ENCODE measurements at places on chromosomes 5 and 9.

DNA sequence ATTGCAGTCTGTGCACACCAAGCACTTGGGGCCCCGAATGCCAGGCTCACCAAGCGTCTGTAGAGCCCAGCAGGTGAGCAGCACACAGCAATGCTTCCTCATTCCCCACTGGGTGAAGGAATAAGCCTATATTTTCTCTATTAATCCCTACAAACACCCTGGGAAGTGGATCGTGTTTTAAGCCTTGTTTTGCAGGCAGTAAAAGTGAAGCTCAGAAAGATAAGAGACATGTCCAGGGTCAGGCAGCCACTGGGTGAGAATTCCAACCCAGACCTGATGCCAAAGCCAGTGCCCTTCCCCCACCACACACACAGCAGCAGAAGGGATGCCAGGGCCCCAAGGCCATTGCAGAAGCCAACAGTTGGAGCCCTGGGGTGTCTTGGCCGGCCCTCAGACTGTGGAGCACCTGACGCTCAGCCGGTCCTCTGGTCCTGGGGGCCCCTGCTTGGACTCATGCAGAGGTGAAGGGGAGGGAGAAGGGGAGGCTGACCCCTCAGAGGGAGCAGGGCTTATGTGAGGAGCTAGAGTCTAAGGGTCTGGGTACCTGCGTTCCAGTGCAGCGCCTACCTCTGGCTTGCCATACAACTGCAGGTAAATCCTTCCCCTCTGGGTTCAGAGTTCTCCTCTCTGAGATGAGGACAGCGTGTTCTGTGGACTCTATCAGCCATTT lies 26.3 kb upstream of the SYNPO start:
- no peak for DNase-seq

GRCh38 chr9:89807101-89807395 lies 202.2 kb downstream of the GADD45G start:
- no peak for DNase-seq

DNA sequence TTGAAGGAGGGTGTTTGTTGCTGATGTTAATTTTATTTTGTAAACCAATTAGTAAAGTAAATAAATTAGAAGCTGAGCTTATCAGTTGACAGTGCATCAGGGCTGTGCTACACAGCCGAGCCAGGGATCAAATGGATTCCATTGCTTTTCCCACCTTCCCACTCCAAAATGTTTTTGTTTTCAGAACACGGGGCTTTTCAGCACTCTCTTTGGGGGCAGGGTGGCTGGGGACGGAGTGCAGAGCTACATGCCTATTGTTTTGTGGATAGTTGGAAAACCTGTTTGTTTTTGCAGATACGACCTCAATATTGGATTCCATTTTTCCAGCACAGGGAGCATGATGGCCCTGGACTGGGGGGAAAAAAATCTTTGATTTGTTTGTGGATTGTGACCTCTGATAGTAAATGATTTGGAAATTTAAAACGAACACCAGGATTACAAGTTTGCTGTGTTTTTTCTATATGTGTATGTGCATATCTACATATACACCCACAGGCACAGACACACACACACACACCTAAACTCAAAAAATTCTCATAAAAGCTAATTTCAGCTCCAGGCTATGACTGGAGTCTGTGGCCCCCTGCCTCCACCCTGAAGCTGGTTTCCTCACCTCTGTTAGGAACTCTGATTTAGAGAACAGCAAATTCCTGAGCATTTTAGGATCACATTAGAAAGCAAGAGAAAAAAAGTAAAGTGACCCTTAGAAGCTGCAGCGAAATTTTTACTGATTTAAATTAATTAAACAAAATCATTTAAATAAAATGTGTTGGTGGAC lies 371.7 kb upstream of the IRX2 start:
- no peak for DNase-seq

GRCh38 chr9:86347991-86348390 lies 6.2 kb downstream of the TUT7 start:
- no peak for DNase-seq

DNA sequence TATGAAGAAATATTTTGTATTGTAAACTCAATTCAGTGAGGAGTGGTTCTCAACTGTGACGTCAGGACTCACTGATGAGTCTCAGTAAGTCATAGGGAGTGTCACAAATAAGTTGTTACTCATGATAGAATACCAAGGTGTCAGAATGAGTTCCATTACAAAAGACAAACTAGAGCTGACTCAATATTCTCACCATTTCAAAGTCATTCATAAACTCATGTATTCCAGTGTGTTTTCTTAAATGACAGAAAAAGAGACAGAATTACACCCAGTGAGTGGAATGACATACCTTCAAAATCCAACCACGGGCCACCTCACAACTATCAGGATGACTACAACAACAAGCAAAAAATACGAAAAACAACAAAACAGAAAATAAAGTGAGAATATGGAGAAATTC lies 321.5 kb downstream of the ENC1 start:
- no peak for DNase-seq

GRCh38 chr9:116494815-116495634 lies 192.1 kb upstream of the TRIM32 start:
- no peak for DNase-seq

GRCh38 chr5:157252711-157253465 lies 13.0 kb upstream of the CYFIP2 start:
- peak; percentile 9 for DNase-seq

DNA sequence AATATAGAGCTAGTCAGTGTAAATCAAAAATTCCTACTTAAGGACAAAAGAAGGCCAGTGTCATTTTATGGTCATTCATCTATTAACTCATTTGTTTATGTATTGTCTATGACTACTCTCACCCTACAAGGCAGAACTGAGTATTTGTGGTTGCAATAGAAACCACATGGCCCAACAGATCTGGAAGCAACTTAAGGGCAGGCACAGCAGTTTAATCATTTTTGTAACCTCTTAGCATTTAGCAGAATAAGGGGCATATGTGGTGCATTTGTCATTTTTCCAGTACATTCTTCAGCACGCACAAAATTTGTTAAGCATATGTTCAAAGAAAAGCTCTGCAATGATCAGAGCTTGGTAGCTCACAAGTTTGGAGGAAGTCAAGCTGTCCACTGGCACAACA lies 1.1 kb downstream of the FKBP15 start:
- peak; percentile 68 for DNase-seq

- DNase-seq: no peak
Observed at GRCh38 chr5:133974142-133974541, 5.7 kb upstream of the C5orf15 start.

GRCh38 chr5:106408141-106408540 lies 1262.6 kb downstream of the EFNA5 start:
- DNase-seq: no peak

DNA sequence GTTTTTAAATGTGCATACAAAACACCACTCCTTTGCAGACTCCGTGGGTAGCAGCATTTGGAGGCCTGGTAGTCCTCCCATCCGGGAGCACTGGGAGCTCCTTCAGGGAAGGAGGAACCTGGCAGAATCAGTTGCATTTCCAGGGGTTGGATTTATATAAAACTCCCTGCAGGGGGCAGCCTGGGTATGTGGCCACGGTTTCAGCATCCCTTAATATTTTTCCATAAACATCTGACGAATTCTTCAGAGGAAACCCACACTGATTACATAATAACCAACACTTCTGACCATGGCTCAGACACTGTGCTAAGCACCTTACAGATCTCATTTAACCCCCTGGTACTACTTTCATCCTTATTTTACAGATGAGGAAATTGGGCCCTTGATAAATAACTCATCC lies 6.1 kb upstream of the AFAP1L1 start:
- no peak for DNase-seq

GRCh38 chr5:153974131-153974812 lies 64.4 kb downstream of the FAM114A2 start:
- no peak for DNase-seq

DNA sequence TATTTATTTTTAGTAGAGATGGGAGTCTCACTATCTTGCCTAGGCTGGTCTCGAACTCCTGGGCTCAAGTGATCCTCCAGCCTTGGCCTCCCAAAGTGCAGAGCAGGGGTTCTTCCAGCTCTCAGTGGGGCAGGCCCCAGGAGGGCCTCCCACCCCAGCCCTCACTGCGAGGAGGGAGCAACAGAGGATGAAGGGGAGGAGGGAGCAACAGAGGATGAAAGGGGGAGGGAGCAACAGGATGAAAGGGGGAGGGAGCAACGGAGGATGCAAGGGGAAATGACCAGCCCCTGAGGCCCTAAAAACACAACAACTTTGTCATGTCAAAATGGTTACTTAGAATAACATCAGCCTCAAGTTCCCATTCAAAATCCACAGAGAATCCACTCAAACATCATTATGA lies 10.0 kb downstream of the TRIM14 start:
- no peak for DNase-seq

GRCh38 chr5:3230254-3230653 lies 365.4 kb upstream of the IRX1 start:
- no peak for DNase-seq

GRCh38 chr9:87698069-87698809 lies 27.7 kb upstream of the CTSL start:
- DNase-seq: no peak

GRCh38 chr9:72542917-72543316 lies 21.5 kb downstream of the TMC1 start:
- DNase-seq: no peak

DNA sequence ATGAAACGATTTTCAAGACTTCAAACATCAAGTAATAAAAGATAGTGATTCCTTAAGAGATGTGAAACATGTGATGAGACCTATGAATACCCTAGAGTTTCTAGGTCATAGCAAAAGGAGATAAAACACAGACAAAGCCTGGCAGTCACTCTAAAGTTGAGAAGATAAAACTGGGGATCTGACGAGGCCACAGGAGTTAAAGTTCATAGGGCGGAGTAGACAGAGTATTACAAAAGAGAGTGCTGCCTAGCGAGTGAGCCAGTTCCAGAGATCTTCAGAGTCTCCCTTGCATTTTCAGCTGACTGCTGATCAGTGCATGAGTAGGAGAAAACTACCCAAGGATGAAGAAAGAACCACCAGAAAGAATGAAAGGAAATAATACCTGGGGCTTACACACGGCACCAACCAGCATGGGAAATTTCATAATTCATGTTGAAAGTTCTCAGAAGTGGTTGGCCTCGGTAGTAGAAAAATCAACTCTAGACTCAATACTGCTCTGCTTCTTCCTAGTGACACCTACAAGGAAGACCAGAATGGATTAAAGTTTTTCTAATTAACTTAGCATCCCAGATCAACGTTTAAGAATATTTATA lies 30.4 kb downstream of the FBXO4 start:
- DNase-seq: no peak

- DNase-seq: no peak
Observed at GRCh38 chr9:86667307-86667706, 280.0 kb downstream of the GAS1 start.

DNA sequence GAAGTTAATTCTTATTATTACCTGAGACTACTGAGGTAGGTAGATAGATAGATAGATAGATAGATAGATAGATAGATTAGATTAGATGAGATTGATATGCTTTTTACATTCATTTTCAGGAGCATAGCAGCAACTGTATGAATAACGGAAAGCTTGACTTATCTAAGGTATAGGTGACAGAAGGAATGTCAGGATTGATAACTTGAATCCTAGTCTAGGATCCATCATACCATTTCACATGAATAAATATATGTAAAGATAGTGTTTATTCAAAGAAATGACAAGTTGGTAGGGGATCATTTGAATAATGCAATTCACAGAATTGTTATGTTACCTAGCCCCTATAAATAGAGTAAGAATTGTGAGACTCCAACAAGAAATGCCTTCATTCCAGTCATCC lies 1008.2 kb downstream of the CDH12 start:
- DNase-seq: no peak
